COLO829 (cell line): ENCODE measurements at places on chromosomes 13 and 19.

DNA sequence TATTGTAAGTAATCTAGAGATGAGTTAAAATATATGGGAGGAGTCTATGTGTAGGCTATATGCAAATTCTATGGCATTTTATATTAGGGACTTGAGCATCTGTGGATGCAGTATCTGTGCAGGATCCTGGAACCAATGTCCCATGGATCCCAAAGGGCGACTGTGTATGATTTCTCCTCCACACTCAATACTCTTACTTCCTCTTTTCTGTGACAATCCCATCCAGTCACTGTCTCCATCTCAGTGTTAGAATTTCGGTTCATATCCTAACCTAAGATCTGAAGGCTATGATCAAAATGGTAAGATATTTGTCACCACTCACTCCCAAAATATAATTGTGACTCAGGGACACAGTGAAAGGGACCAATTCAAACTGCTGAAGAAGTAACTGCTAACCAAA, 15.1 kb upstream of the ZNF599 start:
- no peak for DNase-seq

- DNase-seq, result no peak
Observed at GRCh38 chr13:113157206-113157928, 1.1 kb upstream of the PROZ start.

GRCh38 chr13:42055500-42056085, 7.1 kb downstream of the DGKH start:
- DNase-seq, result no peak

- no peak for DNase-seq
Observed at GRCh38 chr19:1606138-1606651, 933 bp upstream of the UQCR11 start.

- no peak for DNase-seq
Observed at GRCh38 chr19:15508035-15508710, at the start of gene CYP4F22. TSS of gene CYP4F22 (plus strand) at chr19:15508525. CDS start at chr19:15525337, 16,812 bp downstream.

DNA sequence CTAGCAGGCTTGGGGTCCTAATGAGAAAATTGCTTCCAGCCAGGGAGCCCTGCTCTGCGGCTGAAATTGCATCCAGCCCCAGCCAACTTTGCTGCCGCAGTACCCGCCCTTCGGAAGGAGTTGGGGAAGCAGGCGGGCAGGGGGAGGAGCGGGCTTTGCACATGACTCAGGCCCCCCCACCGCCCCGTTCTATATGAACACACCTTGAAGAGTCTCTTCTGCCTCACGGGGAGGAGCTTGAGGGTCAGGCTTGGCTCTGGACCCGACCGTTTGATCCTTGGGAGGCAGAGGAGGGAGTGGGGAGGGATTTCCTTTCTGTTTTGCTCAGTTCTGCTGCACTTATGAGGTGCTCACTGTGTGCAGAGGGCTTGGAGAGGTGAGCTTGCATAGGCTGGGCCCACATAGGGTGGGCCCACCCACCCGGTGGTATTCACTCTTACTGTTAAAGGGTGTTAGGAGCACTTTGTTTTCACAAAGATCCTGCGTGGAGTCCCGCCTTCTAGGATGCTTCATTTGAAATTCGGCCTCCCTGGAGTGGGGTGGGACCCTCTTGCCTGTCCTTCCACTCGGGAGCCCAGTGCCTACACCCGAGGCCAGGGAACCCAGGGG, 46.5 kb downstream of the LYL1 start:
- DNase-seq, result no peak

DNA sequence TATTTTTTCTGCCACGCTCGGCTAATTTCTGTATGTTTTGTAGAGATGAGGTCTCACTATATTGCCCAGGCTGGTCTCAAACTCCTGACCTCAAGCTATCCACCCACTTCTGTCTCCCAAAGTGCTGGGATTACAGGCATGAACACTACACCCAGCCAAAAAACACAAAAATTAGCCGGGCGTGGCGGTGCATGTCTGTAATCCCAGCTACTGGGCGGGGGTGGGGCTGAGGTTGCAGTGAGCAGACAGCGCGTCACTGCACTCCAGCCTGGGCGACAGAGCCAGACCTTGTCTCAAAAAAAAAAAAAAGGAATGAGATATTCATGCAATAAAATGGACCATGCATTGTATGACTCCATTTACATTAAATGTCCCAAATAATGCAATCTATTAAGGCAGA, 32.2 kb downstream of the VASP start:
- DNase-seq, result no peak

GRCh38 chr13:33937373-33938098, 119.6 kb downstream of the RFC3 start:
- DNase-seq, result peak; percentile 53

- no peak for DNase-seq
Observed at GRCh38 chr19:13888281-13888680, 11.3 kb downstream of the NANOS3 start.

GRCh38 chr13:106550570-106551135, 15.2 kb upstream of the EFNB2 start:
- no peak for DNase-seq

DNA sequence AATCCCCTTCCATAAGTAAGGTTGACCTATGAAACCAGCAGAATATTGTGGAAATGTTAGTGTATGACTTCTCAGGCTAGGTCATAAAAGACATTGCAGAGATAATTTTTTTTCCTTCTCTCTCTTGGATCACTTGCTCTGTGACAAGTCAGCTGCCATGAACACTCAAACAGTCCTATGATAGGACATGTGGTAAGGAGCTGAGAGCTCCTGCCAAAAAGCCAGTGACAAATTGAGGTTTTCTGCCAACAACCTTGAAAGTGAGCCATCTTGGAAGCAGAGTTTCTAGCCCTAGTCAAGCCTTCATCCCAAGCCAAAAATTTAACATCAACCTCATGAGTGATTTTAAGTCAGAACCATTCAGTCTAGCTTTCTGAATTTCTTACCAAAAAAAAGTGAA, 270.9 kb upstream of the NBEA start:
- no peak for DNase-seq

DNA sequence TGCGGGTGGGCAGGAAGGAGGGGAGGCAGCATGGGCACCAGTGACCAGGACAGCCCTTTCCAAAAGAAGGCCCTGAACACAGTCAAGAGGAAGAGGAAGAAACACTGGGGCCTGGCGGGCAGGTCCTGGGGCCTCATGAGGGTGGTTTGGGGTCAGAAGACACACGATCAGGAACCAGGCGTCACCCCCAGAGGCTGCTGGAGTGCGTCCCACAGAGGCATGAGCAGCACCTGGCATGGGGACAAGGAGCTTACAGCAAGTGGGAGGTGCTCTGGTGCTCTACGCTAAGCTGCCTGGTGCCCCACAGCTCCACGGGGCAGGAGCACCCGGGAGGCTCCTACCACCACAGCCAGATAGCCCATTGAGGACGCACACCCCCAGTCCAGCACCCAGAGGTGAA, 20.0 kb downstream of the ELL start:
- DNase-seq, result no peak

DNA sequence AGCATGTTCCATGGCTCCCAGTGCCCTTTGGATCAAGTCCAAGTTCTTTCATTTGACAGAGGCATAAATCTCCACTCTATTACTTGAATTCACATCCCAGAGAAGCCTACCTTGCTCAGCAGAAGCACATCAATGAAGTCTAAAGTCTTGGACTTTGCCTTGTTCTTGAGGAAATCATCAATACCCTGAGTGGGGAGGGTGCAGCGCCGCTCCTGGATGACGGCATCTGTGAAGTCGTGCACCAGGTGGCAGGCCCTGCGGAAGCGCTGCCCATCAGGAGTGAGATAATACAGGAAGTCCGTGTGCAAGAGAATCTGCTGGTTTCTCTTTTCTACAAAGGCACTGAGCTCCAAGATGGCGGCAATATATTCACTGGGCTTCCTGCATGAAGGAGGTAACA, 10.6 kb downstream of the CYP4F11 start:
- DNase-seq, result no peak

- DNase-seq, result peak; percentile 32
Observed at GRCh38 chr19:50906217-50906616, 5.0 kb downstream of the KLK4 start.

- DNase-seq, result peak; percentile 29
Observed at GRCh38 chr13:87123987-87124784, 547.0 kb upstream of the SLITRK5 start.

DNA sequence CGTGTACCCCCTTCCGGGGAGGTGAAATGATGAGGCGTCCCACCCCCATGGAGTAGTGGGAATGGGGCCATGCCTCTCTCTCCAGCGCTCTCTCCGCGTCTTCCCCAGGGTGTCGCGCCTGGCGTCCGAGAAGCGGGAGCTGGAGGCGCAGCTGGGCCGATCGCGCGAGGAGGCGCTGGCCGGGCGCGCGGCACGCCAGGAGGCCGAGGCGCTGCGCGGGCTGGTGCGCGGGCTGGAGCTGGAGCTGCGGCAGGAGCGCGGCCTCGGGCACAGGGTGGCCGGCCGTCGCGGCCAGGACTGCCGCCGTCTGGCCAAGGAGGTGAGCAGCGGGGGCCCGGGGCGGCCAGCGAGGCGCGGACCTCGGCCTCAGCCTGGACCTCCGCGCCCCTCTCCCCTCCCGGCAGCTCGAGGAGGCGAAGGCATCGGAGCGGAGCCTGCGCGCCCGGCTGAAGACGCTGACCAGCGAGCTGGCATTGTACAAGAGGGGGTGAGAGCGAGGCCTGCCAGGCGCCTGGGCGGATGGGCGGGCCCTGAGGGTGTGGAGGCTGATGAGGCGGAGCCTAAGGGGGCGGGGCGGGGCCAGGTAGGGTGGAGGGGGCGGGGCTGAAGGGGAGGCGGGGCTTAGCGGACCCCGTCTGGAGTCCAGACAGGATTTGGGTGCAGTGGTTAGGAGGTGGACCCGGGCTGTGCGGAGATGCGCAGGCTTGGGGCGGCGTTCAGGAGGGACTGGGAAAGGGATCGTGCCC, 7.7 kb downstream of the PGLYRP1 start:
- DNase-seq, result peak; percentile 54

DNA sequence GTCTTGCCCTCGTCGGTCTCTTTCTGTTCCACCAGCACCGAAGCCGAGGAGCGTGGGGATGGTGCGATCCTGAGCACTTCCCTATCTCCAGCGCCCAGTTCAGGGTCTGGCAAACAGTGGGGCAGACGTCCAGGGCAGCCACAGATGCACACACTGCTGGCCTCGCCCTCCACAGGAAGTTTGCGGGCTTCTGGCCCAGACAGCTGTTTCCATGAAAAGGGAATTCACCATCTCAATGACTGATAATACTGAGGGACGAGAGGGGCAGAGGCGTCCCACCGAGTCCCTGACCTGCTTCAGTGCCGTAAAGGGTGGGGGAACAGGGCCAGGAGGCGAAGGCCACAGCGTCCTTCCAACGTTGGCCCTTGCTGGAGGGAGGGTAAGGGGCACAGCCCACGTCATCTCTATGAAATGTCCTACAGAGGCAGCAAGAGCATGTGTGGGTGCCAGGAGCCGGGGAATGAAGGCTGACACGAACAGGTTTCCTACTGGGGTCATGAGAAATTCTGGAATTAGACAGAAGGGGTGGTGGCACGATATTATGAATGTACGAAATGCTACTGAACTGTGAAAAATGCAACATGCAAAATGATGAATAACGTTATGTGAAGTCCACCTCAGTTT, 19.5 kb downstream of the SHC2 start:
- no peak for DNase-seq

GRCh38 chr13:90867336-90867683, 480.2 kb upstream of the MIR17HG start:
- DNase-seq, result peak; percentile 36

DNA sequence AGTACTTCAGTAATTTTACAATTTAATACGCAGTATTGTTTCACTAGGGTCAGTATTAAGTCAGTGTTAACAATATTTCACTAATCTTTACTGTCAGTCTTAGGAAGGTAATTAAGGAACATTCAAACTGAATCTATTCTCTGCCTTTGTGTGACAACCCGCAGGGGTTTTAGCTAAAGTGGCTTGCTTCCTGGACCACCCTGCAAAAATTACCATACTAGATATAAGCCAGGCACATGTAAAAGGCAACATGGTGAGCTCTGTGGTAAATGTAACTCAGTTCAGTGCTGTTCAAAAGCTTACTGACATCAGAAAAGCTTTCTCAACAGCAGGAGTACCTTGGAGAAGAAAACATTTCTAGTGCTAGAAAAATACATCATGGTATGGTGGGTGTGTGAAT, 116.7 kb downstream of the FREM2 start:
- DNase-seq, result no peak

GRCh38 chr13:101059793-101060192, 356.5 kb downstream of the NALCN start:
- DNase-seq, result no peak

DNA sequence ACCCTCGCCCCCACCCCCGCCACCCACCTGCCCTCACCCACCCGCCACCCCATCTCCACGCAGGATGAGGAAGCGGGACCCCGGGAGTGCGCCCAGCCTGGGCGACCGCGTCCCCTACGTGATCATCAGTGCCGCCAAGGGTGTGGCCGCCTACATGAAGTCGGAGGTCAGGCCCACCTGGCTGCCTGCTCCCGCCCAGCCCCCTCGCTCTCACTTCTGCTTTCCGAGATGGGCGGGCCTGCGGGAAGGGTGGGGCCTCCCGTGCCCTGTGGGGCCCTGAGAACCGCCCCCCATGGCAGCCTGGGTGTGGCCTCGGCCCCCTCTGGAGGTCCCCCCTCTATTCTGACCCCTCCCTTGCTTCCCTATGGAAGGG, 3.1 kb upstream of the SPIB start:
- no peak for DNase-seq

GRCh38 chr13:28613562-28613961, 45.4 kb upstream of the POMP start:
- DNase-seq, result no peak

GRCh38 chr13:78595495-78596398, 7.6 kb downstream of the POU4F1 start:
- DNase-seq, result no peak
